ENCODE measurements at places on chromosomes 6 and 20.
A peak's percentile ranks its signal among the peaks of the same experiment; 100 is the strongest.

- no peak for DNase-seq
Observed at GRCh38 chr20:49543071-49543857, 24.7 kb downstream of the PTGIS start.

GRCh38 chr6:54044059-54044458 is 67.2 kb upstream of the MLIP start:
- no peak for DNase-seq

DNA sequence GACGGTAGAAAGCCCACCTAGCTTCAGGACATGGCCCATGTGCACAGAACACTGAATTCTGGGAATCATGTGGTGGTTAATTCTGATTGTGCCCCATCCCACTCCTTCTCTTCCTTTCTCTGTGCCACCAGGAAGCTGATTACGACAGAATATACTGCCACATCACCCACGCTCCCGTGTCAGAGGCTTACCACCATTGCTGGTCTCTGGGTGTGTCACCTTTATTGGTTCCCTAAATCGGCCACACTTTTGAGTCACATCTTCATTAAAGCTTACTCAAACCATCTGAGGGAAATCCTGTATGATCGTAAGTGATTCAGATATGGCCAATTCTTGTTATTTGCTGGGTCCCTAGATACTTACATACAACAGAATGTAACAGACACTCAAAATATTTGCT is 3.1 kb downstream of the TRMT6 start:
- DNase-seq, result no peak

DNA sequence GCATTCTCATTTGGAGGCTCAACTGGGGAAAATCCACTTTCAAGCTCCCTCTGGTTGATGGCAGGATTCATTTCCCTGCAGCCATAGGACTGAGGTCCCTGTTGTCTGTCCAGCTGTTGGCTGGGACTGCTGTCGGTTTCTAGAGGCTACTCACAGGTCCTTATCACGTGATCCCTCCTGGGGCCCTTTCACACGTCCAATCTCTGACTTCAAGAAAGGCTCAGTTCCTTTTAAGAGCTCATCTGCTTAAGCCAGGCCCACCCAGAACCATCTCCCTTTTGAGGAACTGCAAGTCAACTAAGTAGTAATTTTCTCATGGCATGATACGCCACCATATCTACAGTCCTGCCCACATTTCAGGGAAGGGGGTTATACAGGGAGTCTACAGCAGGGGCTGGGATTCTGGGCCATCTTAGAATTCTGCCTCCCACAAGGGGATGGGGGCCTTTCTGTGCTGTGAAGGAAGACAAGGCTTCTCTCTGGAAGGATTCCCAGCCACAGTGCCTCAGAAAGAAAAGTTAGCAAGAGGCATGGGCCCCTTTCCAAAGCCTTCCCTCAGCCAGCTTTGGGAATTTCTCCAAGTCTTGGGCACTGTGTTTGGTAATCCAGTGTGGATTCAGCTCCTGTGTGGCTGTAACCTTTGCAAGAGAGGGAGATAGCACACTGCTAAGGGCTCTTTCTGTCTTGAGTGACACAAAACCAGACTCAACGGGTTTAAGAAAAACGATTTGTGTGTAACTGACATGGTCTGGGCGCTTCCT is 66.4 kb downstream of the CTCFL start:
- DNase-seq, result no peak

DNA sequence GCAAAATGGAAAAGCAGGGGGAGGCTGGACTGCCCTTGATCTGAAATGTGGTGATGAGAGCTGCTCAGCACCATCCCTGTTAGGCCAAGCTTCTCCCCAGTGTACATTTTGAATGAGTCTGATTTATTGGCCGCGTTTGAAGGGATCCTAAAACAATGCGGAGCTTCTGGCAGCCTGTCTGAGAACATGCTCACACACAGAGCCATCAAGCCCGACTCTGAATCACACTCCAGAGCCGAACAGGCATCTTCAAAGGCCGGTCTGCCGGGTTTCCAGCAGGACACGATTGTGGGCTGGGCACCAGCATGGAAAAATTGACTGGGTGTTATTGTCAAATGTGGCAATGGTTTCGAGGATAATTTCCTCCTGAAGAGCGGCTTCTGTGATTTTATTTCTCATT is 235.9 kb downstream of the TFAP2C start:
- no peak for DNase-seq

GRCh38 chr20:5095931-5096330 is 23.8 kb downstream of the PCNA start:
- no peak for DNase-seq

GRCh38 chr6:105680131-105680530 is 277.2 kb upstream of the PREP start:
- DNase-seq, result no peak

DNA sequence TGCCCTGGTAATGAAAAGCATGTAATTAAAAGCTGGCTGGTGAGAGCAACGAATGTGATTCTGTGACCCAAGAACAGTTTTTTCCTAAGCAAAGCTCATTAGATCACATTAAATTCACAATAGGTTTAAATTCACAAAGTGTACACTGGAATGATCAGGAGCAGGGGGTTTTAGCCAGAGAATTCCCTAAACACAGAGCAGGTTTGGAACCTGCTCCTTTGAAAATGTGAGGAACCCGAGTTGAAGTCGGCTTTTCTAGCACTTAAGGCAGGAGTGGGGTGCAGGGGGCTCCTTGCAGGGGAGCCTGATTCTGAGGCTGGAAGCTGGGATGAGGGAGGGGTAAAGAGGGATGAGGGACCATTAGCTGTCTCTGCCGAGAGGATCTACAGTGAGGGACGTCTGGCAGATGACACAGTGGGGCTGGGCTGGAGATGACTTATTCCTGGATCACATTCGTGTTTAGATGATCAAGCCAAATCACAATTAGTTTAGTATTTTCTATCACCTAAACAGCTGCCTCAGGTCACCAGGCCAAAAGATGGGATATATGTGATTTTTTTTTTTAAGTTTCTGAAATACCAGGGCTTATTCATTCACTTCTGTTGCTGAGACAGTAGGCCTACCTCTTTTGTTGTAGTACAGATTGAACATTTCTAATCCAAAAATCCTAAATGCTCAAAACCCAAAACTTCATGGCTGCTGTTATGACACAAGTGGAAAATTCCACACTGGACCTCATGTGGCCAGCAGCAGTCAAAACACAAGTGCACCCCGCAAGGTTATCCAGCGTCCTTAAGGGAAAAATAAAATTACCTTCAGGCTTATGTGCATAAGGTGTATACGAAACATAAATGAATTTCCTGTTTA is 93.1 kb upstream of the HIVEP1 start:
- no peak for DNase-seq

- peak; percentile 66 for DNase-seq
Observed at GRCh38 chr20:25859649-25860530, 163.2 kb upstream of the ZNF337 start.

- no peak for DNase-seq
Observed at GRCh38 chr6:167574431-167575151, 249.7 kb downstream of the TTLL2 start.

- no peak for DNase-seq
Observed at GRCh38 chr6:45808917-45809316, 206.7 kb downstream of the CLIC5 start.

- no peak for DNase-seq
Observed at GRCh38 chr20:18031888-18032509, 25.7 kb downstream of the OVOL2 start.

DNA sequence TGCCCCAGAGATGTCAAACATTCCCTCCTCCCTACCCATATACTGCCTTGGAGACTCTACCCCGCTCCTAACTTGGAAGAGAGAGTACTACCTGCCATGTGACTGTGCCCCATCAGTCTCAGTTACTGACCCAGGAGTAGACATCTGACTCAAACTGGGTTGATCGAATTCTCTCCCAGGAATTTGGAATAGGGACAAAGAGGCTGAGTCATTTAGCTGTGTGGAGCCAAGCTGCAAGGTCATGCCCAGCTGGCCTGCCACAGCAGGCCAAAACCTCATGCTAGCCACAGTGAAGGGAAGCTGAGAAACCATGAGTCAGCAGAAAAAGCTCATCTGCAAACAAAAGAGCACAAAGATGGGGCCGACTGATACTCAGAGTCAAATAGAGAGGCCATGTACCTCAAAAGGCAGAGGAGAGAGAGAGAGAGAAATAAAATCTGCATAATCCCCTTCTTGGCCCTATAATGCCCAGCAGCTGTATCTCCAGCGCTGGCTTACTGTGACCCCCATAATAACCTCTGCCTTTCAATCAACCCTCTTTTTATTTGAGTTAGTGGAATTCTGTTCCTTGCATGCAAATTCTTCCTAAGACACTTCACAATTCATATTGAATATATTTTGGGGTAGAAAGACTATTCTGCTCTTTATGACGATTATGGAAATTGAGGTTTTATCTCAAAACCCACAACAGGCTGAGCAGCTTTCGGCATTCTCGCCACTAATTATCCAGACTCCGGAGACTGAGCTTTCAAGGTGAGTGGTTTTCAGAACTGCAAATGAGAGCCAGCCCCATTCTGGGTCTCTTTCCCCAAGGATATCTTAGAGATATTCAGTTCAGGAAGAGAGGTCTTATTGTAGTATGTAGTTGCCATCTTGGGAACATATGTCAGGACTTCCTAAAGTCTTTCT is 21.4 kb upstream of the AKIRIN2 start:
- DNase-seq, result no peak

- DNase-seq, result no peak
Observed at GRCh38 chr6:154653853-154654252, 79.4 kb upstream of the SCAF8 start.

DNA sequence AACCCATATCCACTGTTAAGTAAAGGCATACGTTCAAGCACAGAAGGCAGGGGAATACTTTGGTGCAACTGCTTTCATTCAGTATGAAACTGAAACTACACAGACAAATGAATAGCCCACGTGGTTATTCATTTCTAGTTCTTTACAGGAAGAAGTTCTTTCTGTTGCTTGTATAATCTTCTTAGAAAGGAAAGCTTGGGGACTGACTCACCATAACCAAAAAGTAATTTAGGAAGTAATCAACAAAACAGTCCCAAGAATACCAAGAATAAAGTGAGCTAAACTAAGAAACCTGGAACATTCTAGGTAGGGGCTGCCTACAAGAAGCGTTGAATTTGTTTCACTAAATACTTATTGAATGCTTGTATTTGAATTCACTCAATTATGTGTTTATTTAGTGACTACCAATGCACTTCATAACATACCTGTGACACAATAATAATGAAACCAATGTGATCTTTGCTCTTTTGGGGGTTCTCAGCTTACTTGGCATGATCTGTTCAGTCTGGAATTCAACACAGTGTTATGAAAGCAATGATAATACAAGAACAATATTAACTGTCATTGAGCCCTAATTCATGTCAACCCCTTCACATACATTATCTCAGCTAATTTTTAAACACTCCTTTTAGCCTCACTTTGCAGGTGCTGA is 25.1 kb upstream of the KIAA0408 start:
- DNase-seq, result no peak

- DNase-seq, result no peak
Observed at GRCh38 chr6:33018904-33019303, 9.5 kb upstream of the HLA-DOA start.

- no peak for DNase-seq
Observed at GRCh38 chr6:10305790-10306415, 109.0 kb downstream of the TFAP2A start.

DNA sequence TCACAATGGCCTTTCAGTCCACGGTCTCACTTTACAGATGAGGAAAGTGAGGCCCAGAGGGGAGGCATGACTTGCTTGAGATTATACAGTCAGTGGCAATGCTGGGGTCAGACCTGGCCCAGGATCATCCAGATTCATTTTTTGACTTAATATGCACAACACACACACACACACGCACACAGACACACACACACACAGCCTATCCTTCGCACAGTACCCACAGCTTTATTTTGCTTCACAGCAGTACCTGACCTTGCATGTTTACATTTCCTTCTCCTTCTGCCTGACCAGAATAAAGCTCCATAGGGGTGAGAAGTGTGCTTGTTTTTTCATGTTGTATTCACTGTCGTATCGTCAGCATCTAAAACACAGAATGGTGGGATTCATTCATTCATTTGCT is 79.8 kb downstream of the VEGFA start:
- no peak for DNase-seq

GRCh38 chr6:112179631-112180030 is 74.7 kb downstream of the LAMA4 start:
- DNase-seq, result no peak

GRCh38 chr6:39073471-39074355 is 25.1 kb downstream of the GLP1R start:
- no peak for DNase-seq

DNA sequence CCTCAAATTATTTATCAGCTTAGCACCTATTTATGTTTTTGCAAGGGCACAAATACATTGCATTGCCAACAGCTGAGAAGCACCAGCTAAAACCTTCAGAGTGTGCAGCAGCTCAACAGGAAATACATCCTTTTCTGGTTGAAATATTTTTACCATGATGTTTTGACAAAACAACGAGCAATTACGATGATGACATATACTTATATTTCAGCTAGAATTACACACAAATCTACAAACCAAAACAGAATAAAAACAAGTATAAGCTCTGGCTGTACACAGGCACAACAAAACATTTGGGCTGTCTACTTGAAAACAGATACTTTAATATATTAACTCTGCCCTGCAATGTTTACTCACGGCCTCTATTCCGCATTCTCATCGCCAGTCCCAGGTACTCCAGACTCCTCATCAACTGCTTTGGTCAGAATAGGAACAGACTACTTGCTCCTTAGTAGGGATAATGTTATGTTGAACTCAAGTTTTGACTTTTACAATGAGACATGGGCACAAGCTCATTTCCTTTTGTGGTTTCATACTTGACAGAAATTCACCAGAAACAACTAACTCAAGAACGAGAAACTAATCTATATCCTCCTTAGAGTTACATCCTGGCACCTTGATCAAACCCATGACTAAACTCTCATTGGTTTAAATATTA is 377.6 kb downstream of the ESR1 start:
- no peak for DNase-seq

DNA sequence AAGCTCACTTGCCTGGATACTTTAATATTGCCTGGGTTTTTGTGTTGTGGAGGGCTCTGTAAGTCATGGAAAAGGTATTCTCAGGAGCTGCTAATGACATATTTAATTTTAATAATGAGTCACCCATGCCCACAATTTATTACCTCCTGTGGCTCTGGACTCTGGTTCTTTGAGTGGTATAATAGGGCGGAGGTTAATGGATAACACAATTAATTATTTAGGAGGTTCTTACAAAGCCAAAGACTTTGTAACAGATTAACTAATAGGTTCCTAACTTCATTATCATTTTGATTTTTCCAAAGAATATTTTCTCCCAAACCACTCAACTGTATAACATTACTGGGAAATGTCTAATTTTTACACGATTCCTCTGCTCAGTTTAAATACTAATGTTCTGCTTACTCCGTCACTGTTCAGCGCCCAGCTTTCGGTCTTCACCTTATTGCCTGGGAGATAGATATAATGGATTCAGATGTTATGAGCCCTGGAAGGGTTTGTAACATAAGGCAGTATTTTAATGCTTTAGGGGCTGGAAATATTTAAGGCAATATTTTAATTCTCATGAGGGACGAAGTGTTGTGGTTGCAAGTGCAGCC is 29.4 kb downstream of the PHACTR3 start:
- DNase-seq, result no peak

All from stimulated activated CD4-positive, alpha-beta T cell treated with anti-CD3 and anti-CD28 coated beads, TNF-alpha, amount 100 ng/mL, for 4 hours (primary cell).